ENCODE measurements at places on chromosomes 5 and 9.

GRCh38 chr9:81782313-81782995, 93.1 kb upstream of the TLE1 start:
- DNase-seq = no peak

DNA sequence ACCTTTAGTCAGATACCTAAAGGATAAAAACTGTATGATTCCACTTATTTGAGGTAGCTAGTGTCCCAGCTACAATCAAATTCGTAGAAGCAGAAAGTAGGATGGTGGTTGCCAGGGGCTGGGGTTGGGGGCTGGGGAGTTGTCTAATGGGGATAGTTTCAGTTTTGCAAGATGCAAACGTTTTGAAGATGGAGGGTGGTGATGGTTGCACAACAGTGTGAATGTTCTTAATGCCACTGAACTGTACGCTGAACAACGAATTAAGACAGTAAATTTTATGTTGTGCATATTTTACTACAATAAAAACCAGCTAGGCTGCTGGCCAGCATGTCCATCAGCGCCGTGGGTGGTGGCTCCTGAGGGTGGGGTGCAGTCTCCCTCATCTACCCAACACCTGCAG, 137.8 kb downstream of the GADD45G start:
- no peak for DNase-seq

GRCh38 chr9:87950765-87951488, 23.4 kb downstream of the CDK20 start:
- peak; percentile 58 for DNase-seq

DNA sequence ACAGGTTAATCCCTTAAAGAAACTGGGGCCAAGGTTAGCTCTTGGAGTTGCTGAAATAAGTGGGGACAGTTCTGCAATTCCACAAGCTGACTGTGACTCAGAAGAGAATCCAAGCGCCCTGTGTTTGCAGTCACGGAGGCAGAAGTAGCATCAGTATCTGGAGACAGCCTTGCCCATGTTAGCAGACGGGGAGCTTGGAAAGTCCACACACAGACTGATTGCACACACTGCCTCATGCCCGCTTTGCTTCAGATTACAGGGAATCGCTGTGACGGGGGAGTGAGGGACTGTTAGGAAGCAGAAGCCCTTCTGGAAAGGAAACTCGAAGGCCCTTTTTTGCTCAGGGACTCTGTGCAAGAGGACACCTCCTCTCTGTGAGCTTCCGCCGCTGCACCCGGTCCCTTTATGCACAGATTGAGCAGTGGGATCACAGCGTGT, 30.9 kb upstream of the PPP1R26 start:
- no peak for DNase-seq

DNA sequence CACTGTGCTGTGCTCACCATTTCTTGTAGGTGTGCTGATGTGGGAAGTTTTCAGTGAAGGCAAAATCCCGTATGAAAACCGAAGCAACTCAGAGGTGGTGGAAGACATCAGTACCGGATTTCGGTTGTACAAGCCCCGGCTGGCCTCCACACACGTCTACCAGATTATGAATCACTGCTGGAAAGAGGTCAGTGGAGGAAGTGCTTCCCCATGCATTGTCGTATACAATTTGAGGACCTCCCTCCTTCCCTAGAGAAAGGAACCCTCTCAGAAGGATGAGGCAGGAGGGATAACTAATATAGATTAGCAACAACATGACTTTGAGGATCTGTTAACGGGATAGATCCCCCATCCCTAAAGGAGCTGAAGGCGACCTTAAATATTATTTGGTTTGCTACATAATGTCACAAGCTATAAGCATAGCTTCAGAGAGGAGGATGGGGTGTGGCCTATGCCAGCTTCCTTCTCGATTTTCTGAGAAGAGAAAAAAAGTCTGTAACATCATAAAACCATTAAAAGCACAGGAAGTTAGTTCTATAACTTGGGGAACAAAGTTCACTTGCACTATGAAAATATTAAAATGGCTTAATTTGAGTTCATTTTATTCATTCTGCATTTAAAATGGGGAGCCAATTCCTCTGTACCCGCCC, 17.0 kb upstream of the CYFIP2 start:
- DNase-seq = no peak

GRCh38 chr5:9555961-9556360, 10.1 kb upstream of the SEMA5A start:
- DNase-seq = no peak

DNA sequence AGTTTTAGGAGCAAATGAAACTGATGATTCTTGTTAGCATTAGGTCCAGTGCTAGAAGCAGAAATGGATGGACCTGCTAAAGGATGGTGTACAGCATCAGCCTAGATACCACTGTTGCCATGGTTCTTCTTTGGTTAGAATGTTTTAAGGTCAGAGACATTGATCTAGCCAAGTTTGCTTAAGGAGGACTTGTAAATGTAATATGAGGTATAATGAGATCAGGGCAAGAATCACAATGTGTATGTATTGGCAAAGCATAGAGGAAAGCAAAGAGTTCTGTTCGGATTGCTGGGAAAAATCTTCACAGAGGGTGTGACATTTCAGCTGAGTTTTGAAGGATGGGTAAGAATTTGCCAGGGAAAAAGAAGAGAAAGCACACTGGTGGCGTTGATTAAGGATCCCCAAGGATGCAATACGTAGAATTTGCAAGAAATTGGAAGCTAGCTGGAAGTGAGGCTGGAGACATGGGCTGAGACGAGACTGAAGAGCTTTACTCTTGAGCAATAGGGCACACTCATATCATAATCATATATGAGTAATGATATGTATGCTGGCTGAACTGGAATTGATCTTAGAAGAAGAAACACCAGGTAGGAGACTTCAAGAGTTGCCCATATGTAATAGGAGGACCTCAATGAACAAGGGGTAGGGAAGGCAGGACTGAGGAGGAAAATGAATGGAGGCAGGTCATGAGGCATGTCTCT, 102.0 kb downstream of the ZNF462 start:
- no peak for DNase-seq

GRCh38 chr5:174610968-174611367, 113.4 kb upstream of the MSX2 start:
- DNase-seq = no peak

DNA sequence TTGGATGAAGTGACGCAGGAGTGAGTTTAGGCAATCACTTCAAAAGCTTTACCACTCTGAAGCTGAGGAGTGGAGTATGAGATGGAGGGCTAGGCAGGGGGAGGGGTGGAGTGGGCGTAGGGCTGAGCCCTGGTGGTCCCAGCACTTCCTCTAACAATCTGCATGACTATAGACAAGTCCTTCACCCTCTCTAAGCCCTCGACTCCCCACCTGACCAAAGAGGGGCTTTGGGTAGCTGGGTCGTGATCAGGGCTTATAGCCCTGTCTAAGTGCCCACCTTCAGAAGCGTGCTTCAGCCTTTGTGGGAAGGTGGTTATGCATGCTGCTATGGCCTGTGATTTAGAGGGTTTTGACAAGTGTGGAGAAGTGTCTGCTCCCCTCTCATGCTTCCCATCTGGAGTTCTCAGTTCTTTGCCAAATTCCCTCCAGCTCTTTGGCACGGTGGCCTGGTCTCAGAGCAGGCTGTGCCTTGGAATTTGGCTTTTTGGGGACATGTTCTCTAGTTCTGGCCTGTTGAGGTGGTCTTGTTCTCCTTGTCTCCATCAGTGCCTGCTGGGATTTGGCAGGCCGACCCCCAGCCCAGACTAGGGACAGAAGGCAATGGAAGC, 53.0 kb downstream of the ACTBL2 start:
- no peak for DNase-seq

GRCh38 chr5:53913941-53914340, 353.5 kb downstream of the NDUFS4 start:
- peak; percentile 25 for DNase-seq

GRCh38 chr5:19002111-19002510, 985.9 kb downstream of the CDH18 start:
- DNase-seq = no peak

GRCh38 chr5:74530326-74531050, 110.0 kb downstream of the ENC1 start:
- no peak for DNase-seq

- no peak for DNase-seq
Measured at GRCh38 chr9:69500896-69501295, 171.3 kb downstream of the APBA1 start.

GRCh38 chr5:134845335-134845851, 375 bp upstream of the C5orf24 start:
- no peak for DNase-seq

DNA sequence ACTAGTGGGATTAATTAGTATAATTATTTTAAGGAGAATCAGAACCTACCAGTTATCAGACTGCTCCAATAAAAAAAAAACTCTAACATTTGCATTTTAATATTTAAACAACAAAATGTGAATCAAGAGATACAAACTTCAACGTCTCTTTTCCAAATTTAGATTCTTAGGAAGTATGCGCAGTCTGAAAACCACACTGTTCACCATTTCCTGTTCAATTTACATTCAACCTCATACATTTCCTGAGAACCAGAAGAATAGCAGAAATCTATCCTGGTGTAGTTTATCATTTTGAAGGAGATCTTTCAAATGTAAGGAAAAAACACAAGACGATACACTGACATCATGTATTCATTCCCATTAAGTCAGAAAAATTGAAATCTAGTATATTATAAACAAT, 869.2 kb downstream of the EFNA5 start:
- DNase-seq = no peak

GRCh38 chr9:113648586-113648985, 185.1 kb downstream of the RGS3 start:
- DNase-seq = no peak

GRCh38 chr5:172193872-172194271, at the start of gene EFCAB9:
Gene EFCAB9 (plus strand): TSS chr5:172194172. CDS start chr5:172194173, 1 bp downstream.
- no peak for DNase-seq

DNA sequence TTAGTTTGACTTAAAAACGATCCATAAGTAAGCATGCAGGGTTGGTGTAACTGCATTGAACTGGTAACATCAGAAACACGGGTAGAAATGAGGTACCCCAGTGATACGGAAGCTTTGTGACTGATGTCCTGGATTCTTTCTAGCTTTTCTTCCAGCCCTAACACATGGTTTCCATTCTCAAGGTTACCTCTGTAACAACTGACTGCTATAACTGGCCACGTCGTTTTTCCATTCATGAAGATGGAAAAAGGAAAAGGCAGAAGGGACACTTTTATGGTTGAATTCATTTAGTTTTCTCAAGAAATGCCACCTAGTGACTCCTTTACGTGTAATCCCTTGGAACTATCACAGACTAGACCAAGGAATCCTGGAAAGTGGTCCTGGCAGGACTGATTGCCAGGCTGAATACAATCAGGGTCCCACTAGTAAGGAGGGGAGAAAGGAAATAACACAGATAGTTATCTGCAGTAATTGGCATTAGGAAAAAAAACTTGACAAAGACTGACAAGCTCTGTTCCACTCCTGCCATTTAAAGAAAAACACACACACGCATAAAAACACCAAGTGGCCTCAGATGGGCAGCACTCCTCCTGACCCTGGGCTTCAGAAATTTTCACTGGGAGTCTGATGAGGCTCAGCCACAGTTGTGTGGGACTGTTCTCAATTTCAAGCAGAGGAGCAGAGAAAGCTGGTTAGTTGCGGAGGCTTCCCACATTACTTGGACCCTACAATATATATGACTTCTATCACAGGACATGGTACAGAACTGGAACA, 77.5 kb upstream of the ZNF169 start:
- no peak for DNase-seq

DNA sequence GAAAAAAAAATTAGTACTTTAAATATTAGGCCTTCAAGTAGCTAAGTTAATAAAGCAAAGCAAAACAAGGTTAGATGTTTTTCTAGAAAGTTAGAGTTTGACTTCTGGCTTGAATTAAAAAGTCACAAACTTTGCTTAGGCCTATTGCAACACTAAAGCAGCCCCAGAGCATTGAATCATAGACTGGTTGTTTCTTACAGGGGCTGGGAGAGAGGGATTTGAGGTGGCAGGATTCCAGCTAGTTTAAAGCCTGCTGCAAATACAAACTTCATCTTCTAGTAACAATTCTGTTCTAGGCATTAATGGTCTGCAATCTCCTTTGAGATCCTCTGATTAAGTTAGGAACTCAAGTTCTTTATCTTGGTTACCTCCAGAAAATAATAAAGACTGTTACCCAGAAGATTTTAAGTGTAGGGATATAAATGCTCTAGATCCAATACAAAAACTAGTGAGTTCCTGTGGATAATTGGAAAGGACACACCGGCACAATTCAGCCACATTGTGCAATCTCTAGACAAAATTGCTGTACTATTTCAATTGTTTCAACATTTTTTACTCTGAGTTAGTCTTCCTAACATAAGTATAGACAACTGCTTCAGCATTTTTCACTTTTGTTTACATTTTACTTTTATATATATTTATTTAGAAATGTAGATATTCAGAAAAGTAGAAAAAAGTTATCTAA, 12.6 kb downstream of the OR13C5 start:
- no peak for DNase-seq

DNA sequence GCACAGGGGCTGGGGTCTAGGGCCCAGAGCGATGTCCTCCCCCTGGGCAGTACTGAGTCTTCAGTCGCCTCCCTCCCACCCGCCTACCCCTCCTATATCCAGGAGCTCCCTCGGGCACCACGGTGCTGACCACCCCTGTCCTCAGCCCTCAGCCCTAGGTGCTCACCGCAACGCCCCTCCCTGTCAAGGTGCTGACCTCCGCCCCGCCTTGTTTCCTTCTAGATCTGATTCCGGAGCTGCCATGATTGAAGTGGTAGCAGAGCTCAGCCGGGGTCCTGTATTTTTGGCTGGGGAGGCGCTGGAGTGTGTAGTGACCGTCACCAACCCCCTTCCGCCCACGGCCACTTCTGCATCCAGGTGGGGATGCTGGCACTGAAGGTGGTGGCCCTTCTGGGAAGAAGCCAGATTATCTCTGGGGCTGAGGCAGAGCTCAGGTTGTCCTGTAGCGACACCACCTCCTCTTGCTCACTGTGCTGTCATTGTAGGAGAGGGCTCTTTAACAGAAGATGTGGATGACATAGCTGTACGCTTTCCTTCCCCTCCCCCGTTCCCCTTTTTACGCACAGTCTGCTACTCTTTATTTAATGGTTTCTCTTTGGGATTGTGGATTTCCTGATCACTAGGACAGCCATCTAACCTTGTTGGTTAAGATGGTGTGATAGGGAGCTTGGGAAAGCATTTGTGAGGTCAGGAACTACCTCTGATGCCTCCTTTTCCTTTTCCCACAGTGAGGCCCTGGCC, 598 bp downstream of the RGP1 start:
- DNase-seq = no peak

GRCh38 chr5:73899055-73899454, 273.1 kb downstream of the ARHGEF28 start:
- DNase-seq = no peak

DNA sequence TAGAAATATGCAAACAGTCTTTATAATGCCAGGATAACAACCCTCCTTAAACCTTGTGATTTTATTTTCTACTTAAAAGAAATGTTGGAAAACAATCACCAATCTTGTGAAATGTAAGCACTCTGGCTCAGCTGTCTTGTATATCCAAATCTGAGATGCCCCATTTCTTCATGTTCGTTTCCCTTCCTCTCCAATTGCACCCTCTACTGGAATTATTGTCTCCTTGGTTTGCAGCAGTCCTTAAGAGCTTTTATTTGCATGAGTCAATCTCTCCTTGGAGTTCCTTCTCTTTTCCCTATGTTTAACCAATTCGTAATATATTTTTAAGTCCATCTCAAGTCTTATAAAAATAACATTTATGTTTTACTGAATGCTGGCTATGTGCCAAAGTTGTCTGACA, 362.0 kb upstream of the CDH10 start:
- DNase-seq = no peak
